Activated CD4-positive, alpha-beta memory T cell treated with anti-CD3 and anti-CD28 coated beads for 36 hours (primary cell): ENCODE measurements at places on chromosomes 4 and X. TPM values are rescaled to one million over a fixed set of nuclear protein-coding genes. Genes with fewer than 3 reads are reported as not detected.

Gene BMX
- total RNA-seq: not detected

GRCh38 chrX:22542641-22543040 is 269.9 kb downstream of the CBLL2 start:
- H3K36me3 ChIP-seq: no peaks in the 10 kb centered on the region
- no peak for DNase-seq
- H3K27ac ChIP-seq: no peak overlapping the region
- no peaks in the 10 kb centered on the region for H3K27me3 ChIP-seq
- H3K4me1 ChIP-seq: no peaks in the 10 kb centered on the region

Gene ATP8A1
- total RNA-seq: 24.0 TPM

Gene RIBC1
- total RNA-seq: 0.57 TPM

- H3K4me3 ChIP-seq: no peak overlapping the region
- no peaks in the 10 kb centered on the region for H3K27me3 ChIP-seq
- H3K27ac ChIP-seq: no peak overlapping the region
- H3K4me1 ChIP-seq: no peaks in the 10 kb centered on the region
Observed at GRCh38 chr4:62003695-62004094, 803.6 kb downstream of the ADGRL3 start.

GRCh38 chr4:100100985-100101384 is 89.3 kb downstream of the DDIT4L start:
- H3K27ac ChIP-seq: no peak overlapping the region
- H3K4me1 ChIP-seq: peaks cover 14% of the 10 kb centered on the region

DNA sequence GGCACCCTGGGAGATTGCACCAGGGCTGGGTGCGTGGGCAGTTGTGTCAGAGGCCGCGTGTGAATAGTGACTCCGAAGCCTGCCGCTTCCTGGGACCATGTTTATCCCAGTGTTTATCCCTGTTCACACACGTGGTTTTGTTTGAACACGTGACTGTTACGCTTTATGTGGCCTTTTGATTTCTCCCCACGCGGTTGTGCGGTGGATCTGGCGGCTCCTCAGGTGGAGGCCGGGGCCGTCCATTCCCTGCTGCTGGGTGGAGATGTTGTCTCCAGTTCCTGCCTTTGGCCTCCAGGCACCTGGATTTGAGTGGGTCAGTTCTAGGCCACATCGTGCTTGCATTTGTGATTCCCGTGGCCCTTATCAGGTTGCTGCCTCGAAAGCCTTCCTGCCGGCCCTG is 35.1 kb downstream of the NELFA start:
- H3K27ac ChIP-seq: no peak overlapping the region
- peaks cover 51% of the 10 kb centered on the region for H3K36me3 ChIP-seq
- DNase-seq: no peak
- H3K27me3 ChIP-seq: no peaks in the 10 kb centered on the region
- H3K4me3 ChIP-seq: no peak overlapping the region
- no peaks in the 10 kb centered on the region for H3K4me1 ChIP-seq

- no peak overlapping the region for H3K4me3 ChIP-seq
- no peaks in the 10 kb centered on the region for H3K36me3 ChIP-seq
- no peaks in the 10 kb centered on the region for H3K27me3 ChIP-seq
Observed at GRCh38 chr4:59412739-59413138, 1787.4 kb upstream of the ADGRL3 start.

GRCh38 chr4:36549252-36549651 is 267.8 kb downstream of the DTHD1 start:
- H3K27ac ChIP-seq: no peak overlapping the region
- H3K36me3 ChIP-seq: no peaks in the 10 kb centered on the region
- H3K27me3 ChIP-seq: peaks cover 2% of the 10 kb centered on the region
- DNase-seq: no peak

DNA sequence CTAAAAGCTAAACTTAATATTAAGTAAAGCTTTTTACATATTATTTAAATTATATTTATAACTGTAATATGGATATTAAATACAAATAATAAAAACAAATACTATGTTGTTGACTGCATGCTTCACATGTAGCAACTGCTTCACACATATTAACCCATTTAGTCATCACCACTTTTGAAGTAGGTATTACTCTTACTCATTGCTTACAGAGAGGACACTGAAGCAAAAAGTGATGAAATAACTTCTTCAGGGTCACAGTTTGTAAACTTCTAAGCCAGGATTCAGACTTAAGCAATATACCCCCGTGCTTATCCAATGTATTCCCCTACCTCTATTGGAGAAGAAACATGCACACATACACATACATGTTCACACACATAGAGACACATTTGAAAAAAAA is 166.6 kb downstream of the DKK2 start:
- no peak overlapping the region for H3K27ac ChIP-seq
- H3K4me1 ChIP-seq: no peaks in the 10 kb centered on the region
- H3K4me3 ChIP-seq: no peak overlapping the region
- no peak for DNase-seq
- no peaks in the 10 kb centered on the region for H3K27me3 ChIP-seq
- no peaks in the 10 kb centered on the region for H3K36me3 ChIP-seq

- no peak for DNase-seq
- H3K27me3 ChIP-seq: no peaks in the 10 kb centered on the region
- no peaks in the 10 kb centered on the region for H3K36me3 ChIP-seq
- H3K4me3 ChIP-seq: no peak overlapping the region
- H3K27ac ChIP-seq: no peak overlapping the region
- H3K4me1 ChIP-seq: no peaks in the 10 kb centered on the region
Observed at GRCh38 chr4:22695917-22696316, 3.2 kb downstream of the GBA3 start.

DNA sequence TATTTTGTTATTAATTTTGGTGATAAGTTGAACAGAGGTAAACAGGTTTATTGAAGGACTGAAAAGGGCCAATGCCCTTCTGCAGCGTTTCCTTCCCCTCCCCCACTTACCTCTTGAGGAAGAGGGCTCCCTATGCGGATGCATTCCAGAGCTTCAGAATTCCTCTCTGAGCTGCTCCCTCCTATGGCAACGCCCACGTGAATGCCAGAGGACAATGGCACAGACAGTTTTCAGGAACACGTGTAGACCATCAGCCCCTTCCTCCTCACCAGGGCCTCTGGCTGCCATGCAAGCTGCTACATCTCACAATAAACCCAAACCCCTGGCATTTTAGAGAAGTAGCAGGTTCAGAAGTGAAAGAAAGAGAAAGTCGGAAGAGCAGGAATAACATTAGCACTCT is 127.9 kb downstream of the CHRDL1 start:
- DNase-seq: no peak
- no peak overlapping the region for H3K4me3 ChIP-seq
- H3K36me3 ChIP-seq: no peaks in the 10 kb centered on the region

DNA sequence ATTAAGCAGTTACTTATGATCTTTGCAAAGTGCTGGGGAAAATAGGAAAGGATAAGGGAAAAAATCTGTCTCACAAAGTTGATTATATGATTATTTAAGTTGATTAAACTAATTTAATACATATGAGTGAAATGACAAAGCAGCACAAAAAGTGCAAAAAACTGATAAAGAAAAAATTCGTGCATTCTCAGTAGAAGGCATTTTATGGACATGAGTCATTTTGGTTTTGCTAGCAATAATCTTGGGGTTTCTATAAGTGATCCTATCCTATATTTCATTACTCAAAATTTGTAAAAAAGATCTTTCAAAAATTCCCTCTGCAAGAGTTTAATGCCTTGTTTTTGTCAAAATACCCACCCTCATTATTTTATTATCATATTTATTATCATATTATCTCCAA is 224.2 kb upstream of the ANXA10 start:
- H3K27me3 ChIP-seq: no peaks in the 10 kb centered on the region
- H3K27ac ChIP-seq: no peak overlapping the region
- no peaks in the 10 kb centered on the region for H3K36me3 ChIP-seq
- no peak for DNase-seq

DNA sequence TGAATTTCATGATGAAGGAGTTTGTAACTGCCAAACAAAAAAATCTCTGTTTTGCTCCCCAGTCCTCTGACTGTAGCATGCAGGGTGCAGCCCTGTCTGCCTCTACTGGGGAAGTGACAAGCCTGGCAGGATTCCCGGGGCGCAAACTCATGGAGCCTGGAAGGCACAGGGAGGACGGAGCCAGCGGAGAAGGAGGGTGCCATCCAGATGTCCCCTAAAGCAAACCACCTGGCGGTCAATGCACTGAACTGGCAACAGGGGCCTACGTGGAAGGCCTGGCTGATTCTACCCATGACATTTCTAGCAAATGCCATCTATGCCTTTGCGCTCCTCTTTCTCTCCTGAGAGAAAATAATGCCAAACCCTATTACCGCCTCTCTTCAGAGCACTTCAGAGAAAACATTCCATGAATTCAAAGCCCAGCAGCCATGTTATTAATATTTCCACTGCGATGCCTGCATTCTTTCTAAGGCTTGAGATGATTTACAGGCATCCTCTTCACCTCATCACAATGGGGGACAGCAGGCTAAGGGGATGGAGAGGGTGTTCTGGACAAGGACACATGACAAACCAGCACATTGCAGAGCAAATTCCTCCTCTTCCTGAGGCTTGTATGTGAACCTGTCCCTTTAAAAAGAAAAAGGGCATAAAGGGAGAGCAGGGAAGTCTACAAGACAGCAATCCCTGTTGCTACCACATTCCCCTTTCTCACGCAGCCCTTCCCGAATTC is 329.3 kb upstream of the NOCT start:
- H3K4me1 ChIP-seq: no peaks in the 10 kb centered on the region
- H3K36me3 ChIP-seq: no peaks in the 10 kb centered on the region
- H3K27me3 ChIP-seq: peaks cover 3% of the 10 kb centered on the region
- H3K4me3 ChIP-seq: no peak overlapping the region
- DNase-seq: no peak

Gene FGF13
- total RNA-seq: not detected

DNA sequence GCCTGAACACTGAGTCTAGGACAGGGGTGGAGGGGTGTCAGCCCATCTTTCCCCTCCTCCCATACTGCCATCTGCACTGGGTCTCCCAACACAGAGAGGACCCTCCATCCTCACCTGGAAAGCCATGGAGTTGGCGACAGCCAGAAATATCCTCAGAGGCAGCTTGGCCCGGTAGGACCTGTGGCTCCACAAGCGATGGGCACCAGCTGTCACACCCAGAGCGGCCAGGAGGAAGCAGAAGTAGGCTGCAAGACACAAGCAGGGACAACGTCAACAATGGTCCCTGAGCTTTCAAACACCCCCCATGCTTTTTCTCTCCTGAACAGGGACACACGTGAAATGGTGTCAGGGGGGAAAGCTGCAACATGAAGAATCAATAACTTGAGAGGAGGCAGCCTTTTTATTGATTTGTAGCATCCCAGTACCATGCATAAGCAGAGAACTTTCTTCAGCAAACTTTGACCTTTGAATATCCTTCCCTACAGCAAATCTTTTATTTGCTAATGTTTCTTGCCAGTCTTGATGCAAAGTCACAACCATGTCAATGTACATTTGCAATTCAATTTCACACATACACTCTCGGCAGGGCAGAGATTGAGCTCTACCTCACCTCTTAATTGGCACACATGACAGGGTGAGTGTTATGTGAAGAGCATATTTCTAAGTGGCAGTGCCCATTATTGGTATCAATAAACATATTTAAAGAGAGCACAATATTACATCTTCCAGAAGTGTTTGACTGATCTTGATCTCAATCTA is 93.2 kb downstream of the SCD5 start:
- H3K27ac ChIP-seq: no peak overlapping the region
- H3K4me3 ChIP-seq: no peak overlapping the region
- H3K36me3 ChIP-seq: no peaks in the 10 kb centered on the region

DNA sequence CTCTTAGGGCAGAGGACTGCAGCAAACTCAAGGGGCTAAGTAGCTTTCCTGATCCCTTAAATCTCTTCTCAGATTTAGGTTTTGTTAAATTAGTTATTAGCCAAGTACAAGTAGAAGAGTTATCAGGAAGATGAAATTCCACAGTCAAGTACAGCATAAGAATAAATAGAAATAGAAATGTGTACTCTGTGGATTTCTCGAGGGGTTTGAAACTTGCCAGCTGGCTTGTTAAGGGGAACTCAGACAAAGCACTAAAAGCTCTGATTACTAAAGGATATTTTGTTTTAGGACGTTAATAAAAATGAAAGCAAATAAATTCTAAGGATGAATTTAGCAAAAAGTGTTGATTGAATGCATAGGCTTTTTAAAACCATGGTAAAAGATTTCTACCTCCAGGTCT is 654.6 kb downstream of the RAPGEF2 start:
- no peaks in the 10 kb centered on the region for H3K36me3 ChIP-seq
- DNase-seq: no peak
- H3K4me3 ChIP-seq: no peak overlapping the region
- H3K27ac ChIP-seq: no peak overlapping the region
- no peaks in the 10 kb centered on the region for H3K4me1 ChIP-seq
- H3K27me3 ChIP-seq: no peaks in the 10 kb centered on the region

DNA sequence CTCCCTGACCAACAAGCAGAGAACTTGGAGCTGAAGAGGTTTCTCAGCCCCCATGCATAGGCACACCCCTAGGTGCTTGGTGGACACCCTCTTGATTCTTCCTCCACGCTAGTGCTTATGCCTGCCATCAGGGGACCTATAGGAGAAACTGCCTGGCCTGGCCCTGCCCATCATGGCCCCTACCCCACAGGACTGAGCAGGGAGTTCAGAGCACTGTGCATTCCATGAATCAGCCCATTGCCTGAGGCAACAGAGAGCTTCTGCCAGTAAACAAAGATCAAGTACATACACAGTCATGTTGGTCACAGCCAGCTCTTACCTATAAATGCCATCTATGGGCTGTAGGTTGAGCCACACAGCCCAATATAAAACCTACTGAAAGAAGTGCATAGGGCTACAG is 99.1 kb upstream of the EDNRA start:
- no peak overlapping the region for H3K4me3 ChIP-seq
- no peak overlapping the region for H3K27ac ChIP-seq

DNA sequence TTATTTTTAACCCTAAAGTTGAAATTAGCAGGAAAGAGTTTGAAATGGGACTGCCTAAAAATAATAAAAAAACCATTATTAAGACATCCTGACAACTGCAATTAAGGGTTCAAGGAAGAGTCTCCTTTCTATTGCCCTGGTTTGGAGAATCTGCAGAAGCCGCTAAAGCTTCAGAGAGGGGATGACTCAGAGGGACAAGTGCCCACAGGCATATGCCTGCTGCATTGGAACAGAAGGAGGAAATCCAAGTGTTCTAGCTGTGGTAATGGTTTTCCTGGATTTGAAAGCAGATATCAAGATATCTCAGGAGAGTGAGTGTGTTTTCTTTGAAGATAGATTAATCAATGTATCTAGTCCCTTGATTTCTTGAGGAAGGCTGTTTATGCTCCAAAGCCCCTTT is 235.1 kb upstream of the TAPT1 start:
- H3K4me3 ChIP-seq: no peak overlapping the region
- H3K27ac ChIP-seq: no peak overlapping the region
- no peak for DNase-seq
- H3K4me1 ChIP-seq: no peaks in the 10 kb centered on the region
- peaks cover 4% of the 10 kb centered on the region for H3K27me3 ChIP-seq

Gene PAGE4
- total RNA-seq: not detected
